Psoas muscle (tissue), 8 donors: ENCODE measurements at places on chromosomes 11 and 22. TPM values are rescaled to one million over a fixed set of nuclear protein-coding genes. Genes with fewer than 3 reads are reported as not detected.
A peak's percentile ranks its signal among the peaks of the same experiment; 100 is the strongest.

DNA sequence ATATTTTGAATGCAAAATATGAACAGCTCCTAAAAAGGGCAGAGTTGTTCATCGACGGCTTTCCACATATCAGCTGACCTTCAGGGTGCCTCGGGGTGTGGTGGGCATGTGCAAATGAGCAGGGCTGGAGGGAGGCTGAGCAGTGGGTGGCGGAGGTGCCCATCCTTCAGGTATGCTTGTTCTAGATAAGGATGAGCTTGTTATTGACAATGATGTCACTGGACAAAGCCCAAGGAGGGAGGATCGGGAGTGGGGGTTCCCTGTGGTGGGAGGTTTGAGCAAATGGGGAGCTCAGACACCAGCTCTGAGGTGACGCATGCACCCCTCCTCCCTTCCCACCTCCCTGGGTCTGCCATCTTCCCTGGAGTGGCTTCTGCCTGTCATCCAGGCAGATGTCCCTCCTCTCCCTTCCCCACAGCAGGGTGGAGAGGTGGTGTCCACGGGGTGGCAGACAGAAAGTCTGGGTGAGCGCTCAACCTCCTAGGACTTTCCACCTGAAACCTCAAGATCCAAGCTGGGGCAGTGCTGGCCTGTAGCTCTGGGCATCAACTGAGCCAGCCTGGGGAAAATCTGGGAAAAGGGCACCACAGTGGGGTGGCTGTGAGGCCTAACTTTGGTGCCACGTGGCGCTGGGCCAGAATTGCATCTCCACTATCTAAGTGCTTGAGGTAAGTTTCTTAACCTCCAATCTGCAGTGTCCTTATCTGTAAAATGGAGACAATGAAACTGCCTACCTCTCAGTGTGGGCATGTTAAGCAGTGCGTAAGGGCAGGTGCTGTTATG, 106.3 kb upstream of the THY1 start:
- H3K4me1 ChIP-seq: no peaks in the 10 kb centered on the region
- no peak overlapping the region for H3K4me3 ChIP-seq
- H3K27me3 ChIP-seq: no peaks in the 10 kb centered on the region
- no peaks in the 10 kb centered on the region for H3K36me3 ChIP-seq
- no peak for DNase-seq

Gene SLC5A1
- 2.0 TPM for total RNA-seq

Gene NPTXR
- 0.36 TPM for total RNA-seq

Gene ZFP91
- 90.4 TPM for total RNA-seq

DNA sequence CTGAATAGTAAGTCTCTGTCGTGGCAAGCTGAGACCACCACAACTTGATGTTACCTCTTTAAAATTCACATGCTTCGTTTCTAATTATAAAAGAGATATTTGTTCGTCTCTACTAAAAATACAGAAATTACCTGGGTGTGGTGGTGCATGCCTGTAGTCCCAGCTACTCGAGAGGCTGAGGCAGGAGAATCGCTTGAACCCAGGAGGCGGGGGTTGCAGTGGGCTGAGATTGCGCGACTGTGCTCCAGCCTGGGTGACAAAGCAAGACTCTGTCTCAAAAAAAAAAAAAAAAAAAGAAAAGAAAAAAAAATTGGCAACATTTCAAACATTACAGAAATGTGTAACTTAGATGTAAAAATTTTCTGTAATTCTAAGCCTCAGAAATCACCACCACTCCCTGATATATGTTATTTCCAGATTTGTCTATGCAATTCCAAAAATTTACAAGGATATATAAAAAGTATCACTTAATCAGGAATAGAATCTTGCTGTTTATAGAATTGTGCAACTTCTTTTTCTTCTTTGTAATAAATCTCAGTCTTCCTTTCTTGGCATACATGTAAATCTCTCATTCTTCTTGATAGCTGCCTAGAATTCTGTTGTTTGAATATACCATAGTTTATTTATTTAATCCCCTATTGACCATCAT, 37.3 kb downstream of the C11orf96 start:
- no peak overlapping the region for H3K4me3 ChIP-seq
- no peak overlapping the region for H3K27ac ChIP-seq
- no peaks in the 10 kb centered on the region for H3K36me3 ChIP-seq

DNA sequence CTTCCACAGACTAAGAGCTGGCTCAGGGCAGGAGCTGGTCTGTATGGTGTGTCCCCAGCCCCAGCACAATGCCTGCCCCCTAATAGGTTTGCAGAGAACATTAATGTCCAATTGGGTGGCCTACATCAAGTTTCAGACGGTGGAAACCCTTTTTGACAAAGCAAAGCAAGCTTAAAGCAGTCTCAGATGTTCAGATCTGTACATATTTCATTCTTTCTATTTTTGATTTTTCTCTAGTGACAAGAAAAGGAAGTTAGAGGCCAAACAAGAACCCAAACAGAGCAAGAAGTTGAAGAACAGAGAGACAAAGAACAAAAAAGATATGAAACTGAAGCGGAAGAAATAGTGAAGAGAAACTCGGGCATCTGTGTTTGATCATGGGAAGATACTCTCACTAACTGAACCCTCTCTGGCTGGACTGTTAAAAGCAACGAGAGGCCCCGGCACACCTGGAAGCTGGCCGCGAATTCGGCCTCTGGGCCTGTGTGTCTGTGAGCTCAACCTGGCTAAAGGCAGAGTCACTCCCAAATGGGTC, 40.5 kb downstream of the NAT10 start:
- no peaks in the 10 kb centered on the region for H3K4me1 ChIP-seq
- H3K4me3 ChIP-seq: no peak overlapping the region
- no peak for DNase-seq
- H3K36me3 ChIP-seq: peaks cover 99% of the 10 kb centered on the region
- no peak overlapping the region for H3K27ac ChIP-seq

- H3K4me1 ChIP-seq: no peaks in the 10 kb centered on the region
- H3K27ac ChIP-seq: no peak overlapping the region
- no peaks in the 10 kb centered on the region for H3K27me3 ChIP-seq
- DNase-seq: no peak
These were observed 36.0 kb downstream of the TTLL1 start for GRCh38 chr22:43053176-43053575.

DNA sequence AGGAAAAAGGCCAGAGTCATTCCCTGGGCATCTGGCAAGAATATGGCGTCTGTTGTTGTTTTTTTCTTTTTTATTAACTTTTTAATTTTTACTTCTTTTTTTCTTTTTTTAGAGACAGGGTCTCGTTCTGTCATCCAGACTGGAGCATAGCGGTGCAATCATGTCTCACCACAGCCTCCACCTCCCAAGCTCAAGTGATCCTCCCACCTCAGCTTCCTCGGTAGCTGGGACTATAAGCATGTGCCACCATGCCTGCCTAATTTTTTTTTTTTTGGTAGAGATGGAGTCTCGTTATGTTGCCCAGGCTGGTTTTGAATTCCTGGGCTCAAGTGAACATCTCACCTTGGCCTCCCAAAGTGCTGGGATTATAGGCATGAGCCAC, 54.0 kb upstream of the PRDM11 start:
- DNase-seq: no peak
- peaks cover 21% of the 10 kb centered on the region for H3K4me1 ChIP-seq
- H3K36me3 ChIP-seq: no peaks in the 10 kb centered on the region
- H3K4me3 ChIP-seq: no peak overlapping the region

GRCh38 chr11:1295591-1295990, 13.8 kb downstream of the TOLLIP start:
- no peak overlapping the region for H3K4me3 ChIP-seq
- peaks cover 35% of the 10 kb centered on the region for H3K36me3 ChIP-seq
- no peaks in the 10 kb centered on the region for H3K27me3 ChIP-seq
- H3K27ac ChIP-seq: no peak overlapping the region
- DNase-seq: no peak

DNA sequence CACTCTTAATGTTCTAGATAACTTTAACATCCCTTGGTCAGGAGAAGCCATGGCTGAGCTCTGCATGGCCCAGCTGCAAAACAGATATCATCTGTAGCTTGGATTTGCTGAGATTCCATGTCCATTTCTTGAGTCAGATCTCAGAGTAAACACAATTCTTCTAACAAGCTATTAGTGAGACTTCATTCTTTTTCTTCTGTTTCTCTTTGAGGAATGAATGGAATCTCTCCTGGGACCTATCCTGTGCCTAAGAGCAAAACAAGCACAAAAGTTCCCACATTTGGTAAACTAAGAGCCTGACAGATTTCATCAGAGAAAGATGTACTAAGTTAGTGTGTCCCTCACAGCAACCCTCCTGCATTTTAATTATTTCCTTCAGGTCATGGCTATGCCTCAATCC, 142.8 kb downstream of the MAML2 start:
- DNase-seq: no peak
- no peaks in the 10 kb centered on the region for H3K27me3 ChIP-seq
- no peak overlapping the region for H3K4me3 ChIP-seq
- peak overlapping the region; percentile 2 for H3K27ac ChIP-seq
- no peaks in the 10 kb centered on the region for H3K36me3 ChIP-seq

Gene DBX1
- total RNA-seq: not detected

Gene JHY
- total RNA-seq: 0.36 TPM

Gene TTLL1
- total RNA-seq: 3.0 TPM

GRCh38 chr11:48093795-48094642, 113.7 kb downstream of the PTPRJ start:
- H3K27me3 ChIP-seq: no peaks in the 10 kb centered on the region
- H3K4me1 ChIP-seq: peaks cover 10% of the 10 kb centered on the region
- no peak overlapping the region for H3K27ac ChIP-seq
- no peaks in the 10 kb centered on the region for H3K36me3 ChIP-seq
- H3K4me3 ChIP-seq: no peak overlapping the region

GRCh38 chr22:27075028-27075678, 417.8 kb downstream of the MIAT start:
- no peak for DNase-seq
- H3K4me3 ChIP-seq: no peak overlapping the region
- H3K27me3 ChIP-seq: no peaks in the 10 kb centered on the region
- H3K36me3 ChIP-seq: no peaks in the 10 kb centered on the region

GRCh38 chr22:22181341-22181850, 63.2 kb upstream of the VPREB1 start:
- no peak for DNase-seq
- no peaks in the 10 kb centered on the region for H3K4me1 ChIP-seq
- peaks cover 7% of the 10 kb centered on the region for H3K27me3 ChIP-seq
- H3K4me3 ChIP-seq: no peak overlapping the region

Gene RAC2
- total RNA-seq: 2.3 TPM

DNA sequence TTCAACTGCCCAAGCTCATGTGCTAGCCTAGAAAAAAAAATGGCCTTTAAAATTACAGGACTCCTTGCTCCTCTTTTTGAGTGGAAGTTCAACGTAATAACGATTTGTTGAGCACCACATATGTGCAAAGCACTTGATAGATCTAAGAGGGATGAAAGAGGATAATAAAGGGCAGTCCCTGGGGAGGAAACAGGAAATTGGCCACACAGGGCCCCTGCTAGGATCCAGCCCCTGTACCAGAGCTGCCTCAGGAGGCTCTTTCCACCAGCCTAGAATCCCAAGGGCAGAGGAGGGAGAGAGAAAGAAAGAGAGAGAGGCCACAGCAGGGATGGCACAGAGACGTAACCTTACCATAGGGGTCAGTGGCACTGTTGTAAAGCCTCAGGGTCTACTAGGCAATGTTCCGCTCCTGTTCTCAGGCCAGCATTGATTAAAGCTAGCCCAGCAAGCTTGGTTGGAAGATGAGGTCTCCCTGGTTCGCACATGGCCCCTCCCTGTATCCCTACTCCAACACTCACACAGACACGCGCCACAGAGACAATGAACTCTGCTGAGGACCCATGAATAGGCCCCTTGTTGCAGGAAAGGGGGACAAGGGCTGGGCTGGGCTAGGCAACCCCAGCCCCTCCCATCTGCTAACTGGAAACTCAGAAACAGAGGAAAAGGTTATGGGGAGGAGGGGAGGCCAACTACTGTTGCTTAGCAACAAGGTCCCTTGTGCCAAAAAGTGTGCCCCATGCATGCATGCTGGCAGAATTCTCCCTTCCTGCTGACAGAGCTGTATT, at the start of gene TMPRSS5:
TSS of gene TMPRSS5 (minus strand) at position 438 of the 785 bp plus-strand sequence. CDS start at position 354, 84 bp downstream.
- no peaks in the 10 kb centered on the region for H3K4me1 ChIP-seq
- no peak for DNase-seq
- H3K27me3 ChIP-seq: no peaks in the 10 kb centered on the region
- H3K4me3 ChIP-seq: no peak within 1 kb of the TSS
- no peaks in the 10 kb centered on the region for H3K36me3 ChIP-seq
- H3K27ac ChIP-seq: no peak within 1 kb of the TSS

Gene ROM1
- total RNA-seq: 2.7 TPM

- H3K27me3 ChIP-seq: no peaks in the 10 kb centered on the region
- H3K36me3 ChIP-seq: no peaks in the 10 kb centered on the region
- H3K27ac ChIP-seq: no peak overlapping the region
- no peak for DNase-seq
- no peak overlapping the region for H3K4me3 ChIP-seq
These were observed 12.0 kb downstream of the BACE1-AS start for GRCh38 chr11:117303101-117303500.

GRCh38 chr22:43152357-43153071, 1.2 kb downstream of the TSPO start:
- no peaks in the 10 kb centered on the region for H3K27me3 ChIP-seq
- peak overlapping the region; percentile 81 for H3K27ac ChIP-seq
- peak; percentile 75 for DNase-seq
- no peaks in the 10 kb centered on the region for H3K36me3 ChIP-seq
- H3K4me3 ChIP-seq: peak overlapping the region; percentile 82
- H3K4me1 ChIP-seq: peaks cover 9% of the 10 kb centered on the region

DNA sequence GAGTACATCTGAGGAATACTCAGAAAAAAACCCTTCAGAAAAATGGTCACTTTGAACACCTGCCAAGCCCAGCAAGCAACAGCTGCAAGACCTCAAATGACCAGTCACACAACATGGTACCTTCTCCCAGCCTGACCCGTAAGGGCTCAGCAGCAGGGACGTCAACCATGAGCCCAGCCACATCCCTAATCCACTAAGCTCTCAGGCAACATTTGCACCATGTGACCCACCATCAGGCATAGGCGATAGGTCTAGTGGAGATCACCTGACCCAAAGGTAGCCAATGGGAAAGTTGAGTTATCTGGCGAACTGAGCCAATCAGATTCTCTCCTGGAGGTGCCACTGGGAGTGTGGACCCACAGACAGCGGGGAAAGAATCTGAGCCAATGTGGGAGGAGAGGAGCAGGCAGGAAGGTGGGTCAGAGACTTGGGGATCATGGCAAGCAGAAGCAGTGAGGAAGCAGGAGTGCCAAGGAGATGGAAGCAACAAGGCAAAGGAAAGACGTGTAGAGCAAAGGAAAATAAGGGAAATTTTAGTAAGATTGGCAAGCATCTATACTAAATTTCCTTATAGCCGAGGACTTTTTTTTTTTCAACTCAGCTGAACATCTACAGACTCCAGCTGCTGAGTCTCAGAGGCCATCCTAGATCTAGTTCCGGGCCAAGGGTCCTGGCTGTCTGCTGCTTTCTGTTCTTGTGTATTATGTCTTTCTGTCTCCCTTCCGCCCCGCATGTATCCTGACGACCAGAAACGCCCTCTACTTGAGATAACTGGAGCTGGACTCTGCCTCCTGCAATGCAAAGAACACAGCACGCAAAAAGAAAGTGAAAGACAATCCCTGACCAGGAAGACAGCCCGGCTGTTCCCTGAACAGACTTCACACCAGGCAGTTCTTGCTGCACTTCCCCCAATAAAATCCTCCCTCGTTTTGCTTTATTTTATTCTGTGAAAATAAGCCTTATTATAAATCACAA, 11.0 kb upstream of the PLAAT2 start:
- peak overlapping the region; percentile 48 for H3K4me3 ChIP-seq
- H3K27ac ChIP-seq: peak overlapping the region; percentile 74
- peak; percentile 59 for DNase-seq
- H3K36me3 ChIP-seq: peaks cover 6% of the 10 kb centered on the region

- H3K27ac ChIP-seq: no peak overlapping the region
- no peak overlapping the region for H3K4me3 ChIP-seq
These were observed 19.9 kb upstream of the APOA1 start for GRCh38 chr11:116857316-116857715.
